ENCODE measurements at places on chromosomes 1 and 21.
A peak's percentile ranks its signal among the peaks of the same experiment; 100 is the strongest.

GRCh38 chr21:38849776-38850175, 44.0 kb downstream of the ETS2 start:
- DNase-seq = no peak

DNA sequence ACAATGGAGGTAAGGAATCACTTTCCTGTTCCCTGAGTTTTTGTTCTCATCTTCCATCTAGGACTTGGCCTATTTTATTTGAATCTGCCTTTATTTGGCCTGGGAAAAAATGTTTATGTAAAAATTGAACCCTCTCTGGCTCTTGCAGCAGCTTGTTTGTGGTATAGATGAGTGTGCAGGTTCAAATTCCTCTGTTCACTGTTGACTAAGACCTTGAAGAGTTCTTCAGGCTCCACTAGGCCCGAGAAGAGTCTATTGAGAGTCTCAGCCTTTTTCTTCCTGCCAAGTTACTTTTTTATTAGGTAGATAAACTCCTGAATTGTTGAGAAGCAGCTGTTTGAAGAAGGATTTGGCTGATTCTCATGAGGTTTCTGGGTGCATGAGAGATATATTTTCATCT, 248.8 kb upstream of the ADGRL2 start:
- no peak for DNase-seq

- no peak for DNase-seq
Observed at GRCh38 chr1:238346340-238346739, 455.6 kb upstream of the ZP4 start.

DNA sequence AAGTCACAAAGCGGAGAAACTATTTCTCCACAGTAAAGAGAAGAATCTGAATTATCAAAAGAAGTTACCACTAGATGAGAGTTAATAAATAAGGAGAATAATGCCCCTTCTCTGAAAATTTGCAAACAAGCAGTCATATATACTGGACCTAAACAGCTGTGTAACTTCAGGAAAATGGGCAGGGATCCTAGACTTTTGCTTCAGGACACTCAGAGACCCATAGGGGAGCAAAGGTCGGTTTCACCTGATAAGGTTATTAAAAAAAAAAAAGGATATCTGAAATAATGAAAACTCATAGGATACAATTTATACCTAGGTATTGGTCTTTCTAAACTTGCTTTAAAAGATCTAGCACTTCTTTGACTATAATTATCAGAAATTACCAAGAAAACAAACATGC, 191.4 kb downstream of the KCNH1 start:
- DNase-seq = no peak

DNA sequence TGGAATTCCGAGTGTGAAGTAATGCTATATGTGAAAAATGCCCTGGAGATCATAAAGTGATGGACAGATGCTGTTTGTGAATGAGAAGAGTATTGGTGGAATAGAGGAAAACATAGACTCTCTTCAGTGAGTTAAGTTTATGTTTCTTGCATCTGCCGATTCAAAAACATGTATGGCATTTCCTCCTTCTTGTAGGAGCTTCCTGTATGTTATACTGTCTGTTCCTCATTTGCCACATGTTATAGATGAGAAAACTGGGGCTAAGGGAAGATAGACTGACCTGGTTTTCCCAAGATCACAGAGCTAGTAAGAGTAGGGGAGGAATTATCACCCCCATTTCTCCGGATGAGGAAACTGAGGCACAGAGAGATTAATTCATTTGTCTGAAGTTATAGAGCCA, 41.1 kb upstream of the IL20 start:
- no peak for DNase-seq

DNA sequence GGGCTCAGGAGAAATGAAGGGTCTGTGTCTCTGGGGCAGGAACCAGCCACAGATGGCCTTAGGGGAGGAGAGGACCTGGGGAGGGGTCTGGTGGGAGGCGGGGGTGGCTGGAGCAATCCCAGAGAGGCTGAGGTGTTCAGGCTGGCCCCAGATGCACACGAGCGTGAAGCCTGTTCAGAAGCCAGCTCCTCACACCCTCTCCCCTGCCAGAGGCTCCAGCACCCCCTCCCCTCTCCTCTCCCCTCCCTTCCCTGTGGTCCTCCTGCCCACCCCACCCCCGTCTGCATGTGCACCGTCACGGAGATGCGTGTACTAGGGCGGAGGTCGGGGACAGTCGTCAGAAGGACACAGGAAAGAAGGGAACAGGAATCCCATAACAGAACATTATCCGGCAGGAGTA, 115.0 kb upstream of the COL6A1 start:
- DNase-seq = no peak

GRCh38 chr1:176670853-176671252, 207.9 kb downstream of the PAPPA2 start:
- no peak for DNase-seq

GRCh38 chr1:198151688-198152087, 5.1 kb upstream of the NEK7 start:
- DNase-seq = no peak

- DNase-seq = no peak
Observed at GRCh38 chr1:31373897-31374486, 1.1 kb upstream of the FABP3 start.

DNA sequence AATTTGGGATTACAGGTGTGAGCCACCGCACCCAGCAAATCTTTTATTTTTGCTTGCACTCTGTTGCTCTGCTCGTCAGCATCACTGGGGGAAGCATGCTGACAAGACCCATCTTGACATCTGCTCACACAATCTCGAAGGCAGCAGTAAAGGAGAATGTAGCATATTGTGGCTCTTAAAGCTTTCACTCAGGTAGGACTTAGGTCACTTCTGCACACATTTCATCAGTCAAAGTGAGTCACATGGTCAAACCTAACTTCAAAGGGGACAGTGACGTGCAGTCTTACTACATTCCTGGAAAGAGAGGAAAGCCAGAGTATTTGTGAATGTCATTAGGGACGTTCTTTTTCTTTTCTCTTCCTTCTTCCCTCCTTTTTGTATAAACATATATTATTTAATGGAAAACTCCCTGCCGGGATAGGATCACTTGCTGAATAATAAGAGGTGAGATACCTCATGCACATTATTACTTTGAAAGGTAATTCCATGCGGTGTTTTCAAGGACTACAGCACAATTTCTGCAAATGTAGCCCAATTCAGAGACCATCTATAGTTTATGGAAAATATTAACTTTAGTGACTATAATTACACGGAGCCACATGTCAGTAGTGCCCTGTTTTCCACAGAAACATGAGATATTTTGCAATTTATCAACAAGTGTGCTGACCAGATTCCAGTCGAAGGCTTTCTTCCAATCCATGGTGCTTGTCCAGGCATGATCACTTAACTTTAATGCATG, 19.3 kb upstream of the ACBD6 start:
- no peak for DNase-seq

- no peak for DNase-seq
Observed at GRCh38 chr1:96997717-96998116, 276.1 kb downstream of the PTBP2 start.

DNA sequence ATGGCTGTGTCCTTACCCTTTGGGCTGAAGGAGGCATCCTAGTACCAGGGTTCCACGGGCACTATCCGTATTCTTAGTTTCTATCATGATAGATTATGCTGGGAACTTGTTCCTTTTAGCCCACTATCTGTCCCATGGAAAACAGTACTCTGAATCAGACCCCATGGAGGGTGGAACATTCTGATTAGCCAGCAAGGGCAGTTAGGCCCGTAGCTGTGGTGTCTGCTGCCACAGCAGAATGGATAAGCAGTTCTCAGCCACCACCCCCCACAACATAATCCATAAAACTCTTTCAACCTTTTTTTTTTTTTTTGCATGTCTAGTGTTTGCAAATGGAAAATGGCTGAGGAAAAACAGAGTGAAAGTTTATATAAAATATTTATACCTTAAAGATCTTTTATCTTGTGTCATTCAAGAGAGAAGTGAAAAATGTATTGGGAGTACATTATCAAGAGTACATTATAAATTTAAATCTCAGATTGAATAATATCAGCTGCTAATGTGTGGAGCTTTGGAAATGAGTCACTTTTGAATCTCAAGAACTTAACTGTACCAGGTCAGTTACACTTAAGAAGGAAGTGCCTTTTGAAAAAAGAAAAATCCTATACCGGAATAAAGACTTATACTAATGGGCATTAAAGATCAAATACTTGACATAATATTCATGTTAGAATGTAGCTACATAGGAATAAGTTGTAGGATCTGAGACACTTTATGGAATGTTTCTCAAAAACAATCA, 80.3 kb downstream of the NFIA start:
- no peak for DNase-seq

- DNase-seq = no peak
Observed at GRCh38 chr1:42142894-42143675, 10.1 kb upstream of the GUCA2B start.

DNA sequence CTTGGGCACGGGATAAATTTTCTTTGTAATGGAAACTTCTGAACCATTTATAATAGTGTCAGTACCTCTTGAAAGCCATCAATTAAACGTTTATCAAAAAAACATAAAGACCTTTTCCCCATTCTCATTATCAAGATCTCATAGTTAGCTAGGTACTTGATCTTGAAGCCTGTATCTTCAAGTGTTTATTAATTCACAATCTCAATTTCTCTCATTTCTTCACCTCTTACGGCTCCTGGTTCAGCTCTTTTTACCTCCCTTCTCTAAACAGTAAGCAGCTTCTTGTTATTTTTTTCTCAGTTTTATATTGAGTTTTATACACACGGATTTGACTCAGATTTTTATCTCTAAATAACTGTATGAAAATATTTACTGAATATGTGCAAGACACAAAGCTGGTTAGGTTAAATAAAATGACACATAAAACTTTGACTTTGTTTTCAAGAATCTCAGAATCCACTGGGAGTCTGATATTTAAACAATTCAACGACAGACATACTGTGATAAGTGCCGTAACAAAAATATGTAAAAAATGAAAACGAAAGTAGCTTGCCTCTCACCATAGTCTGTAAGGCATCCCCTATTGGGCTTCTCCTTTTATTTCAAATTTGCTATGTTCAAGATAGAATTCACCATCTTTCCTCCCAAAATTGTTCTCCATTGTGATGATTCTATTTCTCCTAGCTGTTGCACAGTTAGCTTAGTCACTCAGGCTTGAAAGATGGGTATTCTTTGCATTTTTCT, 411.6 kb upstream of the ZRANB2 start:
- DNase-seq = no peak

DNA sequence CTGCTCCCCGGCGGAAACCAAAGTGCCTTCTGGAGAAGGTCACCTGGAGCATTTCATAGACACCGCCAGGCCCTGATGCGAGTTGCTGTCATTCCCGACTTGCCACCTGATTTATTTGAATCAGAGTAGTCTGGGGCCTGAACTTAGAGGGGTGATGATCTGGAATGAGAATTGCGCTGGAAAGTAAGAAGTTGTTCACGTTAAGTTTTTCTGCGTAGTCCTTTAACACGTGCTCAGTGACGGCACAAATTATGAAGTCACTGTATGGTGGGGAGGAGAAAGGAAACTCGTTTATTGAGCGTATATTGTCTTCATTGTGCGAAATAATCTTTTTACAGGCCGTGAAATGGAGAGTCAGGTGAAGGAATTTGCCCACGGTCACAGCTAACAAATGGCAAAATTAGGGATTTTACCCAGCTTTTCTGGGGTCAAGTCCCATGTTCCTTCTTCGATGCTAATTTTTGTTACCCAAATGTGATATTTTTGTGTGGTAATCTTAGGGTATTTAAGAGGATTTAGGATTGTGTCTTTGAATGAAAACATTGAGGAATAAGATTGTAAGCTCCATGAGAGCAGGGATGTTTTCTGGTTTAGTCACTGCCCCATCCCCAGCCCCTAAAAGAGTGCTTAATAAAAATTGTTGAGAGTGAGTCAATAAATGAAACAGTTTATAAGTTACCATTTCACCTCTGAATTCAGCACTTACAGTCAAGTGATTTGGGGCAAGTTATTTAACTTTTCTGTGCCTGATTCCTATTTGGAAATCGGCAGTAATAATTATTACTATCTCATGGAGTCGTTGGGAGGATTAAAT, 46.4 kb upstream of the NBL1 start:
- no peak for DNase-seq

- DNase-seq = peak; percentile 76
Observed at GRCh38 chr1:84772428-84772943, 82.2 kb upstream of the SSX2IP start.

DNA sequence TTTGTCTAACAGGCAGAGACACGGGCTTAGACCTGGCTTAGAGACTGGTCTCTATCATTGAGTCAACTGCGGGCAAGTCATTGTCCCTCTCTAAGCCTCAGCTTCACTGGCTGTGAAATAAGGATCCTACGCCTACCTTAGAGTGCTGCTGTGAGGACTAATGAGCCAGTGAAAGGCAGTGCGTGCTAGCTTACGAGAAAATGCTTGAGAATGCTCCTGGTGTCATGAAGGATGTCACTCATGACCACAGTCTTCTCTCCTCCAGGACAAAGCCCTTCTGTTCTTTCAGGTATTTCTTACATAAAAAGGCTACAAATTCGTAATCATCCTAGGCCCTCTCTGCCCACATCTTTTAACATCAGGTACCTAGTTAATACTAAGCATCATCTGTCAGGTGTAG, 16.5 kb upstream of the A3GALT2 start:
- no peak for DNase-seq

DNA sequence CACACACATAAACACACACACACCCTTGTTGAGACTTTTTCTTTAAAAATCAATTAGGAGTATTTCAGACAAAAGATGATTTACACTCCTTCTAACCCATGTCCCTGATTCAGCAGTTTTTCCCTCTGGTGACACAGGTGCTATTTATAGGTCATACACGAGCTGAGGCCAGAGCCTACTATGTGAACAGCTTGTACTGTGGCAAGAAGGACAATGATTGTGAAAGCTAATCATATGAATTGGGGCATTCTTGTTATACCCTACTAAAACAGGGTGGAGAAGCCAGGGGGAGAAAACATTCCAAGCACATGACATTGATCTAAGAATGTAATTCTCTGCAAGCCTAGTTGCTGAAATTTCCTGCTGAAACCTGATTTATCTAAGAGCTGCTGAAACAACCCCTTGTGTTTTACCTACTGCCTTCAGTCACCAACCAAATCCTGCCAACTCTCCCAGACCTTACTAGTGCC, 60.3 kb downstream of the XCL1 start:
- DNase-seq = no peak

- no peak for DNase-seq
Observed at GRCh38 chr1:195520757-195521156, 1087.5 kb downstream of the KCNT2 start.

GRCh38 chr1:94025383-94026340, 95.3 kb downstream of the ABCA4 start:
- no peak for DNase-seq
